ENCODE measurements at places on chromosomes 2 and 18.

DNA sequence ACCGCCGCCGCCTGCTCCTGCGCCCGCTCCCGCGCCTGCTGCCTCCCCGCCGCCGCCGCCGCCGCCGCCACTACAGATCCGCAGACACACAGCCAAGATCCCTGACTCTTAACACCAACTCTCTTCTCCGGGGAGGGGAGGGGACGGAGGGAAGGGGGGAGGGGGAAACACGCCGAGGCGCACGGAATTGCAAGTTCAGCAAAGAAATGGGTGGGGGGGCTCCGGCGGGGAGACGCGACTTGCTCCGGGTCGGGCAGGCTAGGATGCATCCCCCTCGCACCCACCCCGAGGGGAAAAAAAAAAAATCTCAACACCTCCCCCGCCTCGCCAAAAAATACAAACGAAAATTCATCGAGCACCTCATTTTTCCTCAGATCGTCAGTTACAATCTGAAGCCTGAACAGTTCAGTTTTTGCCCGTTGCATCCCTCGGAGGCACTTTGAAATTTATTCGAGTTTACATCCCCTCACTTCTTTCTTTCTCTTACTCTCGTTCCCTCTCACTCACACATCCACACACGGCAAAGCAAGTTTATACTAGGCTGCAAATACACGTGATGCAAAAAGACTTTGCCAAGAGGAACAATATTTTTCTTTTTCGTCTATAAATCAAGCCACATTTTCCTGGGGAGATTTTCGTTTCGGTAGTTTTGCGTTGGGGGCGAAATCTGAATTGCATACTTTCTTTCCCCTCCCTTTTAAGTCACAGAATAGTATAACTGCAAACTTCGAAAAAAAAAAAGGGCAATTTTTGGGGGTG lies at the start of gene TCF4:
Gene TCF4, minus strand, starts transcription at position 82 of the 759 bp plus-strand sequence. CDS start 1,076 bp downstream, outside the sequence.
- peak; percentile 19 for DNase-seq

GRCh38 chr2:63735263-63735662 lies 106.4 kb upstream of the UGP2 start:
- DNase-seq: no peak

DNA sequence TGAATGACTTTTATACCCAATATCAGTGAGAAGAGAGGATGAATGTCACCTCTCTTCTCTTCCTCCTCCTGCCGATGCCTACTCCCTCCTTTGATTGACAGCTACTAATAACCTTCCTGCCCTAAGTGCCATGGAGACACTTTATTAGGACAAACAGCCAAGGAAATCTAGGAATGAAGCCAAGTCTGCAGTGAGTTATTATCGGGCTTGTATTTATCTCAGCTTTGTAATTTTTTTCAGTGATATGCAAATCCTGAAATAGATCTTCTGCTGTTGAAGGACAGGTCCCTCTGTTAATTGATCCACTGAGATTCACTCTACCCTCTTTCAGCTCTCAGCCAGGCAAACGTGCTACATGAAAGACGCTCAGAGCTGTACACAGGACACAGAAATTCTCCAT lies 686.7 kb downstream of the TMEM182 start:
- DNase-seq: no peak

GRCh38 chr2:132980304-132980703 lies 310.3 kb upstream of the LYPD1 start:
- no peak for DNase-seq

DNA sequence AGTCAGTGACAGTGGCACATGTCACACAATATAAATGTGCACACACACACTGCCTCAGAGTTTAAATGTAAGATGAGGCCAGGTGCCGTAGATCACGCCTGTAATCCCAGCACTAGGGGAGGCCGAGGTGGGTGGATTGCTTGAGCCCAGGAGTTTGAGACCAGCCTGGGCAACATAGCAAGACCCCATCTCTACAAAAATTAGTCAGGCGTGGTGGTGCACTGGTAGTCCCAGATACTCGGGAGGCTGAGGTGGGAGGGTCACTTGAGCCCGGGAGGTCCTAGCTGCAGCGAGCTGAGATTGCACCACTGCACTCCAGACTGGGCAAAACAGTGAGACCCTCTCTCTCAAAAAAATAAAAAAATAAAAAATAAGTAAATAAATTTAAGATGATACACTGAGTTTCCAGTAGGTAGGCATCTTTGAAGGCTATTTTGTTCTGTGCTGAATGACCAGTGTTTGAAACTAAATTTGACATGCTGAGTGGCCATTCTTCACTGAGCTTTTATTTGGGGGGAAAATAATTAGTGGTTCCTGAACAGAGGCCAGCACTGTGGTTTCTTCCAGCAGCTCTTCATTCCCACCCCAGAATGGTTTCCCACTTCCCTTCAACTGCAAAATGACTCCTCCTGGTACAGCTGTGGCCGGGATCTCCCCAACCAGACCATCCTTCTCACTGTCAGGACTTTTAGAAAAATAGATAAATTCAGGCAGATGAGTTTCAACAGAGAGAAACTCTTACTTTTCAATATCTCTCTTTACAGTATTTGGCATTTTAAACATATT lies 44.9 kb downstream of the PSMG2 start:
- no peak for DNase-seq

- no peak for DNase-seq
Measured at GRCh38 chr2:122866095-122866494, 1110.6 kb downstream of the TSN start.

DNA sequence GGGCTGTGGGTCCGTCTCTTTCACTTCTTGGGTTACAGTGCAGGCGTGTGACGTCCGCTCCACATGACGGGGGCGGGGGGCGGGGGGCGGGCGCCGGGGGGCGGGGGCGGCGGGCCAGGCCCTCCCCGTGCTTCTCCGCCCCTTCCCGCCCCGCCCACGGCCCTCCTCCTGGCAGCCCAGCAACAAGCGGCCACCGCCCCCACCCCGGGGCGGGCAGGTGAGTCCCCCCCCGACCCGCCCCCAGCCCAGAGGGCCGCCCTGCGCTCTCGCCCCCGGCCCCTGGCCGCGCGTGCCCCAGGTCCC lies 3.6 kb downstream of the ZNF516 start:
- no peak for DNase-seq

DNA sequence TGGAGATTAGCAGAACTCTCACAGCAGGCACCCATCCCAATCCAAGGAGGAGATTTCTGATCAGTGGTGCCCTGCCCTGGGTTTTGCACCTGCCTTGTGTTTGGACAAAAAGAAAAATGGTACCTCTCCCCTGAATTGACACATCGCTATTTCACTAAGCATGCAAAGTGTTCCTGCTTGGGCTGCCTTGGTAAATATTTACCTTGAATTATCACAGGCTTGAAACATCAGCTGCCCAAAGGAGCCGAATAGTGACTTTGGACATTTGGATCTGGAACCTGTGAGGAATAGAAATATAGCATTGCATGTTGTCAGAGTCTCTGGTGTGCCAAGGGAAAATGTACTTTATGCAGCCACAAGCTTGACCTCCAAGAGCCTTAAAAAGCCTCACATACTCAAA lies 926.4 kb upstream of the FANCL start:
- DNase-seq: no peak

DNA sequence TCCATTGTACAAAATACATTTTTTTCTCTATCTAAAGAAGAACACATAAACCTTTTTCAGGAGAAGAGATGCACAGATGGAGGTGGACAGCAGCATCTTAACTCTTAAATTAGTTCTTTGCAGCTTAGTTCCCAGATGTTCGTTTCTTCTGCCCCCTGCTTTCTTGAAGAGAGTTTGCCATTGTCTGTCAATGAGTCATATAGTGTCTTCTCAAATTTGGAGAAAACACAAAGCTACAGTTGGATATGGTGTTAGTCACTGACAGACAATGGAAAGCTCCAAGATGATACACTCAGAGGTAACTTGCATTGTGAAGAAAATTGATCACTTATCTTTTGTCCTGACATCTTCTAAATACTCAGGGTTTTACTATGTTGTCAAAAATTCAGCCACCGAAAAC lies 48.8 kb upstream of the TMEFF2 start:
- no peak for DNase-seq

DNA sequence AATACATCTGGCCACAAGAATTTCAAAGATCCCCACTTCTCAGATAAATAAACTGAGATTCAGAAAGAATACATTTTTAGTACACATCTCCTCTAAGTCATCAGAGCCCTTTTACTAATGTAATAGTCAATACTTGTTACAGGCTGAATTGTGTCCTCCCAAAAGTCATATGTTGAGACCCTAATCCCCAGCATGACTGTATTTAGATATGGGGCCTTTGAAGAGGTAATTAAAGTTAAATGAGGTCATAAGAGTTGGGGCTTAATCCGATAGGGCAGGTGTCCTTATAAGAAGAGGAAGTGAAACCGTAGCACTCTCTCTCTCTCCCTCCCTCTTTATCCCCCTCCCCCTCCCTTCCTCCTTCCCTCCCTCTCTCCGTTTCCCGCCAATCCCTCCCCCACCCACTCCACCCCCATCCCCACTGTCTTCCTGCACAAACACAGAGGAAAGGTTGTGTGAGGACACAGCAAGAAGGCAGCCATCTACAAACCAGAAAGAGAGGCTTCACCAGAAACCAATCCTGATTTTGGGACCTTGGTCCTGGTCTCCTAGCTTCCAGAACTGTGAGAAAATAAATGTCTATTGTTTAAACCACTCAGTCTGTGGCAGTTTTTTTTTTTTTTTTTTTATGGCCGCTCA lies 66.6 kb upstream of the ZNF397 start:
- no peak for DNase-seq

- no peak for DNase-seq
Measured at GRCh38 chr2:38106405-38107094, 30.6 kb upstream of the CYP1B1 start.

- peak; percentile 22 for DNase-seq
Measured at GRCh38 chr2:71798266-71799012, 345.1 kb downstream of the DYSF start.

- DNase-seq: no peak
Measured at GRCh38 chr2:63875131-63875527, 33.4 kb downstream of the UGP2 start.

DNA sequence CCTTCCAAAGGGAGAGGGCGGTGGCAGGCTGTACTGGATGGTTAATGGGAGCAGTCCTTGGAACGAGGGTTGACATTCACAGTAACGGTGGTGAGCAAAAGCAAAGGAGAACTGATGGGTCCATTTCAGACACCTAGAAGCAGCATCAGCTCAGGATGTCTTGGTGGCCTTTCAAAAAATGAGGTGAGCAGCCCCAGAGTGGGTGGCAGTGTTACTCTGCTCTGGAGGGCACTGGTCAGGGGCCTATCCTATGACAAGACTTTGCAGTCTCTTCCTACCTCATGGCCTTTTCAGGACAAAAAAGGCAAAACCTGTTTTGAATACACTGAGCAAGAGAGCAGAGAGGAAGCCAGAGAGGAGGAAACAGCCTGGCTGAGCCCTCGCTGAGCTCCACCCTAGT lies 23.5 kb downstream of the CAPN14 start:
- DNase-seq: no peak

DNA sequence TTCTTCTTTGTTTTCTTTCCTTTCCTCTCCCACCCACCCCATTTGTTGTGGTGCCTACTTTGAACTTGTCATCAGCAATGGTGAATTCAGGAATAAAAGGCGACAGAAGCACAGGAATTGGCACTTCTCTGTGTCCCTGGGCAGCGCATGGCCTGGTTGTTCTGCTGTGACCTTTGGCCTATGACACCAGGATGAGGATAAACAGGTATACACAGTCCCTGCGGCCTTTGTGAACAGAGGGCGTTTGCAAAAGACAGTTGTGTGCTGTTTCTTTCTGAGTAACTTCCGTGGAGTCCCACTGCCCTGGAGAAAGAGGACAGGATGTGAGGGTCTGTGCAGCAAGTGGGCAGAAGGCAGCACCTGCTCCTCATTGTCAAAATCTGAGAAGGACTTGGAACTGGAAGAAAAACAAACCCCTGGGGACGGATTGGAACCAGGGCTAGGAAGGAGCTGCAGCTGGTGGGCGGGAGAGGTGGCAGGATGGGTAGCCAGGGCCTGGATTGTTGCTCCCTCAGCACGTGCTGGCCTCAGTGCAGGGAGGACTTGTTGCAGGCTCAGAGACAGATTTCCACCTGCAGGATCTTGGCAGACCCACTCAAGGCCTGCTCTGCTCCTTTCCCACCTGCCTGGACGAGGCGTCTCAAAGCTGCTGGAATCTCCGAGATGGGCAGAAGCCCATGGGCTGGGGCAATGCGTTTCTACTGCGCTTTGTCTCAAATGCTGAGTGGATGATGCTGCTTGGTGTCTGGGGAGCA lies 159.5 kb downstream of the ACKR3 start:
- DNase-seq: no peak

GRCh38 chr2:201964631-201965206 lies 68.9 kb upstream of the FZD7 start:
- no peak for DNase-seq

- no peak for DNase-seq
Measured at GRCh38 chr2:202335791-202336467, 40.2 kb upstream of the BMPR2 start.

GRCh38 chr2:136860443-136860958 lies 95.2 kb downstream of the THSD7B start:
- no peak for DNase-seq

DNA sequence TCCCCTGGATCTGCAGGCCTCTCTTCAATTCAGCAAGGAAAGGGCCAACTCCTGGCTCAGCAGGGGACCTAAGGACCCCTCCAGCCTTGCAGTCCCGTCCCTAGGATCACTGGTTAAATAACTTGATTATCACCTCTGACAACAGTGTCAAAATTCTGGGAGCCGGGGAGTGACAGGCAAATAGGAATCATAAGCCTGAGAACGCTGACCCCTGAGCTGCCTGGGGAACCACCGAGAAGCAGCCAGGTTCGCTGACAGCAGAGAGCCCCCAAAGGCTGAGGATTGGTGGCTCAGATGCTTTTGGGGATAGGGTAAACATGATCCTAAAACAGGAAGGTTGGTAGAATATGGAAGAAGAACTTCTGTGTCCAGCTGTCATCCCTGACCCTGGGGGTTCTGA lies 17.5 kb upstream of the TNS1 start:
- no peak for DNase-seq

GRCh38 chr2:80703532-80703931 lies 399.0 kb upstream of the LRRTM1 start:
- DNase-seq: no peak

- DNase-seq: no peak
Measured at GRCh38 chr2:140164449-140164848, 1384.3 kb upstream of the NXPH2 start.

- no peak for DNase-seq
Measured at GRCh38 chr2:44834656-44835055, 106.8 kb upstream of the SIX3 start.

- no peak for DNase-seq
Measured at GRCh38 chr2:120659275-120659977, 76.2 kb upstream of the GLI2 start.

DNA sequence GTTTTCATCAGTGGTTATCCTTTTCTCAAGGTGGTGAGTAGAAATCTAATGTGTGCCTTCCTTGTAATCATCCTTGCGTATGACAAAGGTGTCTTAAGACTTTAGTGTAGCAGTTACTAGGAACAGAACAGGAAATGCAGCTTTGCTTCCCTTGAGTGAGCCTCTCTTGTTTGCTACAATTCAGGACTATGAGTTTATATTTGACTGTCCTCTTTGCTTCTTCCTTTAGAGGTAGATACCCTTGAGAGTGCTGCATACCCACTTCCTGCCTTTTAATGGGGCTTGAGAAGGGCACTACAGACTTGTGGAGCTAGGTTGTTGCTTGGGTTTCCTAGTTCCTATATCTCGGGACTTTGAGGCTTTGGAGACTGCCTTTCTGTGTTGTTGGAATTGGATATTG lies 3.8 kb downstream of the KCNJ13 start:
- DNase-seq: no peak

- no peak for DNase-seq
Measured at GRCh38 chr2:127678531-127678930, 3.2 kb upstream of the LIMS2 start.

- DNase-seq: no peak
Measured at GRCh38 chr2:43631618-43632317, 5.3 kb upstream of the PLEKHH2 start.

GRCh38 chr2:160289126-160289525 lies 89.1 kb upstream of the ITGB6 start:
- DNase-seq: no peak

- no peak for DNase-seq
Measured at GRCh38 chr2:15968280-15969178, 28.2 kb downstream of the MYCN start.
